ENCODE measurements at places on chromosomes 1 and 21.

- DNase-seq: no peak
Observed at GRCh38 chr1:4468386-4468785, 186.0 kb upstream of the AJAP1 start.

- DNase-seq: no peak
Observed at GRCh38 chr1:30872033-30872947, 36.3 kb downstream of the SDC3 start.

- no peak for DNase-seq
Observed at GRCh38 chr21:45780647-45781046, 137.1 kb downstream of the PCBP3 start.

GRCh38 chr1:85568660-85569059 lies 11.9 kb upstream of the CCN1 start:
- DNase-seq: no peak

GRCh38 chr1:185152187-185152767 lies 4.5 kb downstream of the TRMT1L start:
- no peak for DNase-seq

GRCh38 chr1:117367046-117368025 lies at the start of gene MAN1A2:
Gene MAN1A2, plus strand, starts transcription at chr1:117367449. Its CDS starts 735 bp downstream, at chr1:117368184.
- peak; percentile 68 for DNase-seq

DNA sequence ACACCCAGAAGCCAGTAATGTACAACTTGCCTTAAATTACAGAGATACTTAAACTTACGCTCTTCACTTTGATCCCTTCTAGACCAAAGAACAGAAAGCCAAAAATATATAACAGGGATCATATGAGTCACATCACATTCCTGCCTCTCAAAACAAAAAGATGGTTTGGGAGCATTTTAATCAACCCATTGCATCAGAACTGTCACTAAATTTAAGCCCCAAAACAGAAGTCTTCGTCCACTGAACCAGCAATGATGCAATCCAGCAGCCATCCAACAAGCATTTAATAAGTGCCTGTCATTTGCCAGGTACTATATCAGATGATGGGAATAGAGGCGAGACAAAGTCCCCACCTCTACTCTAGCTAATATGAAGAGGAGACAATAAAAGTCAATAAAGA lies 42.7 kb upstream of the GLIS1 start:
- no peak for DNase-seq

GRCh38 chr1:236522937-236523703 lies 662 bp upstream of the LGALS8 start:
- no peak for DNase-seq

GRCh38 chr1:236120721-236121153 lies 21.6 kb upstream of the GPR137B start:
- DNase-seq: no peak

GRCh38 chr1:61956016-61956645 lies 213.9 kb downstream of the PATJ start:
- DNase-seq: no peak

DNA sequence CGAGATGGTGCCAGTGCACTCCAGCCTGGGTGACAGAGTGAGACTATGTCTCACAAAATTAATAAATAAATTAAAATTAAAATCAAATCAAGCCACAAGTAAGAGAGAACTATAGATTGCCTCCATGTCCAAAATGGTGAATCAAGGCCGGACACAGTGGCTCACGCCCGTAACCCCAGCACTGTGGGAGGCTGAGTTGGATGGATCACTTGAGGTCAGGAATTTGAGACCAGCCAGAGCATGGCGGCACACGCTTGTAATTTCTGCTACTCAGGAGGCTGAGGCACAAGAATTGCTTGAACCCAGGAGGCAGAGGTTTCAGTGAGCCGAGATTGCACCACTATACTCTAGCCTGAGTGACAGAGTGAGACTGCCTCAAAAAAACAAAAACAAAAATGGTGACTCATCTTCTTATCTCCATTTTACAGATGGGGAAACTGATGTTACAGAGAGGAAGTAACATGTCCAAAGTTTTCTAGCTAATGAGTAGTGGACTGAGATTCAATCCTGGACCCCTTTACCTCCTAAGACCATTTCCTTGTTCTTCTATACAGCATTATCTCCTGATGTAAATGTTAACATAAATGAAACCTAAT lies 99.0 kb upstream of the HNRNPU start:
- DNase-seq: no peak

GRCh38 chr1:153560771-153561465 lies 4.7 kb downstream of the S100A2 start:
- DNase-seq: no peak

Measured in activated naive CD4-positive, alpha-beta T cell treated with anti-CD3 and anti-CD28 coated beads, Interleukin-2, amount 50 U/mL, for 16 hours (primary cell).